GM12878 (cell line): ENCODE measurements at places on chromosomes 3 and 15.

GRCh38 chr3:14989943-14990779 is 42.8 kb downstream of the NR2C2 start:
- no peak for DNase-seq

DNA sequence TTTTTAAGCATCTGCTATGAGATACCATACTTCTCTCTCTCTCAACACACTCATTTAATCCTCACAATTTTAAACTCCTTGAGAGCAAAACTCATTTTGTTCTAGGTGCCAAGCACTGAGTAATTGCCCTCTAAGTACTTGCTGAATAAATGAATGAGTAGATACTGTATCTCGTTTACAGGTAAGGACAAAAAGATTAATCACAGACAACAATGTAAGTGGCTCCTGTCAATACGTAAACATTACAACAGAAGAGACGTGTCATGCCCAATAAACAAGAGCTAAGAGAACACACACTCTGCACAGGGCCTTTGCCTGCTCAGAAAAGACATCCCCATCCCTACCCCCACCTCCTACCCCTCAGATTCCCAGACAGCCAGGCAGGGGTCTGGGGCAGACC is 59.8 kb downstream of the CHSY1 start:
- no peak for DNase-seq

DNA sequence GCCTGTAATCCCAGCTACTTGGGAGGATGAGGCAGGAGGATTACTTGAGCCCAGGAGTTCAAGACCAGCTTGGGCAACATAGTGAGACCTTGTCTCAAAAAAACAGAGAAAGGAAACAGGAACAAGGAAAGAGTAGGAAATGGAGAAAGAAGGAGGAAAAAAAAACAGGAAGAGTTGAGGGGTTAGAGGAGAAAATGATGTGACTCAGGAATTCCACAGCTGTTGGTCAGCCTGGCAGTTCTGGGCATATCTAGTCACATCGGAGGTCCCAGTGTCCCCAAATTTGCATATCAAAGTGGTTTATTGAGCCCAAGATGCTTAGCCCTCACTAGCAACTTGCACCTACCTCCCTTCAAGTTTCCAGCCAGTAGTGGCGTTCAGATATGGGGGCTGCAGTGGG is 18.8 kb upstream of the JMJD7 start:
- DNase-seq, result no peak

GRCh38 chr3:105827959-105828358 is 40.9 kb downstream of the CBLB start:
- no peak for DNase-seq

- no peak for DNase-seq
Observed at GRCh38 chr15:69091654-69092053, 68.8 kb upstream of the GLCE start.
